ENCODE measurements at places on chromosomes 4 and X.

GRCh38 chrX:44927398-44927797, 54.4 kb downstream of the KDM6A start:
- no peak for DNase-seq

DNA sequence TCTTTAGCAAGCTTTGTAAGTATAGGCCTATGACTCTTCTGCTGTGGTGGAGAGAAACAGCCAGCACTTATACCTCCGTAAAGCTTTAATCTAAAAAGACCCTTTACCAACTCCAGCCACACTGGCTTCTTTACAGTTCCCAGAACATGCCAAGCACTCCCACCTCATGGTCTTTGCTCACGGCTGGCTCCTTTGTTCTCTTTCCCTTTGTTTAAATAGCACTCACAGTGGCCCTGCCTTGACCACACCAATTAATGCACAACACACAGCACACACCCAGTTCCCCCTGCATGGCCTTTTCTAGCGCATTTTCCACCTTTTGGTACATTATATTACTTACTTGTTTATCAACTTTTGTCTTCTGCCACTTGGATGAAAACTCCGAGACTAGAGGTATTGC, 18.9 kb downstream of the PPID start:
- no peak for DNase-seq

DNA sequence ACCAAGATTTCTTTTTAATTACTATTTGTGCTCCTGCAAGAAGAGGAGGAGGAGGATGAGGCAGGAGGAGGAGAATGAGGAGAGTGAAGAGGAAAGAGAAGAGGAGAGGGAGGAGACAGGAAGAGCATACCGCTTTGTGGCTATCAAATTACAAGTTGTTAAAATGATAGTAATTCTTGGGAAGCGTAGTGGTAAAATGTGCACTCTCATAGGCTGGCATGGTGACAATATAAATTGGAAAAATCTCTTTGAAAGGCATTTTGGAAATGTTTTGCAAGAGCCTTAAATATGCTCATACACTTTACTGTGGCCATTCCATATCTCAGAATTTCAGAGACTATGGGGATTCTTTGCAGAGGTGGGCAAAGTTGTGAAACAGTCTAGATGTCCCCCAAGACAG, 53.2 kb downstream of the MXRA5 start:
- DNase-seq = no peak

GRCh38 chrX:155966876-155967275, 30.6 kb upstream of the IL9R start:
- DNase-seq = no peak

GRCh38 chr4:150591904-150592303, 10.0 kb downstream of the MAB21L2 start:
- no peak for DNase-seq

GRCh38 chrX:1835056-1835455, 220.2 kb downstream of the ASMT start:
- DNase-seq = no peak

DNA sequence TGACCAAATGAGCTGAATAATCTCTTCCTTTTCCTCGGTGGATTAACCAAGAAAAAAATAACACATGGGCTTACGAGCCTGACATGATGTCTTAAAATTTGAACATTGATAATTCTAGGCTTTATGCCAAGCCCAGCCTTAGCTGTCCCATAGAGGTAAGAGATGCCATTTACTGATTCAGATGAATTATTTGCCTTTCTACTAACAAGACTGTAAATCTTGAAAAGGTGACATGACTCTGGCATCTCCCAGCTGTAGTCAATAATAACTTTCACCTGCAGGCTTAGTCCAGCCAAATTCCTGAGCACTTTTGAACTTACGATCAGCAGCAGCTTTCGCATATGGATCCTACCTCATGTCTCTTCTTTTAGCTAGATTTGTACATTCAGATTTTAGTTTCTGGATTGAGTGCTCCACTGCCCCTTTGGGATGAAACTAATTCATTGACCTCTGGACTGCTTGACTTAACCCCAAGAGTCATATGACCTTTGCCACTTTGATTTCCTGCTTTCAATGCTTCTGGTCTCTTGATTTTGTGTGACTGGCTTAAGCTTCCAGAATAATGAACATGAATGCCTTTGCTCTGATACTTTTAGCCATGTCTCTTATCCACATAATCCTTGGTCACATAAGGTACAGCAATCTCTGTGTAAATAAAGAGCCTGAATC, 876.4 kb upstream of the SLIT2 start:
- DNase-seq = no peak

DNA sequence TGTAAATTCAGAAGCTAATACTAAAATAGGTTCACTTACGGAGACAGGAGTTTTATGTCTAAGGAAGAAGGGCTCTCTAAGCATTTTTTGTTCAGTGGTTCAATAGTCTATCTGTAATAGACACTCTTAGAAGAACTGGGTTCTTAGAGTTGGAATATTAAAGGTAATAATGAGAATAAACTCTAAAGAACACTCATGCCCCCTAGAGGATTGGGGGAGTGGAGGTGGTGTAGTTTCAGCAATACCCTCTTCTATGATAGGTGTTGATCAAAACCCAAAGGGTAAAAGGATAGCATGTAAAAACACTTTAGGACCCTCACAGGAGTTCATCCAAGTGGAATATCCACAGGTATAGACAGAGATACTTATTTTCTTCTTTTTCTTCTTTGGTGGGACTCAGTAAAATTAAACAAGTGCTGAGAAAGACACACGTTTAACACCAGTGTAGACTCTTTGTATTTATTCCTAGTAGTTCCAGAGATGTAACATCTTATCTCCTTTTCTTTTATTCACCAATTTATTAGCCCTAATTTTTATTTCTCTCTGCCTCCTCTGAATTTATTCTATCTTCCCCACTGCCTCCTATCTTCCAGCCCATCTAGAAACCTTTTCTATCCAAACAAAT, 25.7 kb upstream of the MND1 start:
- DNase-seq = no peak

- DNase-seq = no peak
Measured at GRCh38 chr4:182449186-182449929, 206.2 kb downstream of the TENM3 start.

GRCh38 chr4:59689149-59689548, 1511.0 kb upstream of the ADGRL3 start:
- no peak for DNase-seq

DNA sequence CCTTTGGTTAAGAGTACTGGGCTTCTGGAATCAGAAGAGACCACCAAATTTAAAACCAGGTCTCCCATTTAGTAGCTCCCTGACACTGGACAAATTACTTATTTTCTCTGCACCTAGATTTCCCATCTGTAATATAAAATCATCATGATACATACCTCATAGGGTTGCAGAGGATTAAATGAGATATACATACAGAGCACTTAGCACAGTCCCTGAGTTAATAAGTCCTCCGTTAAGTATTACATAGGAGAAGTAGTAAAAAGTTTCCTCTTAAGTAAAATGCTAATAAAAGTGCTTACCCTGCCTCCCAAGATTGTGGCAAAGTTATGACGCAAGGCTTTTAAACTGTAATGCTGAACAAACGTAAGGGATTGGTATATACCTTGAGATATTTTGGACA, 539 bp upstream of the CHIC1 start:
- no peak for DNase-seq

GRCh38 chr4:40976343-40976742, 226.6 kb downstream of the NSUN7 start:
- DNase-seq = no peak

- DNase-seq = no peak
Measured at GRCh38 chr4:110008540-110008939, 95.9 kb downstream of the EGF start.

DNA sequence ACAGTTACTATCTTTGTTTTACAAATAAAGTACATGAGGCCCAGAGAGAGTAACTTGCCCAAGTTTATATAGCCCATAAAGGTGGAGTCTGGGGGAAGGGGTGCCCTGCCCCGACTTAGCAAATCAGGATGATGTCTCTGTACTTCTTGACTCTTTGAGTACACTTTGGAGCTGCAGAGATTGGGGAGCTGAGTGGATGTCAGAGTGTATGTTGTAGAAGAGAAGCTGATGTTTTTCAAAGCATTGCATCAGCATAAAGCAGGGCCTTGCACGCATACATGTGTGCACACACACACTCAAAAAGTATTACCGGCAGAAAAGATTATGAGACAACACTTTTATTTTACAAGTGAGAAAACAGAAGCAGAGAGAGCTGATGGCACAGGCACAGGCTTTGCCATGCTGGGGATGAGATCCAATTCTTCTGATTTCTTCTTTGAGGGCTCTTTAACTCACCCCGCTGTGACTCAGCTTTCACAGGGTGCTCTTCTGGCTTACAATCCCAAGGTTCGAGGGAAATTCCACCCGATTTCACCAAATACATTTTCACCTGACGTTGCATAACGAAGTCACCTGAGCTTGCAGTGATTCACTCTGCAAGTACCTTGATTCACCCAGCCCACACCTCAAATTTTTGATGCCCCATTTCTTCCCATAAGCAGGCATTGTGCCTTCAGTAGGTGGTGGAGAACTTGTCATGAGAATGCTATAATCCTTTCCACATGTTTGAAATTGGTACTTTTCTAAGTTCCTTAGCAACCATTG, 292.8 kb upstream of the BOD1L1 start:
- DNase-seq = no peak

DNA sequence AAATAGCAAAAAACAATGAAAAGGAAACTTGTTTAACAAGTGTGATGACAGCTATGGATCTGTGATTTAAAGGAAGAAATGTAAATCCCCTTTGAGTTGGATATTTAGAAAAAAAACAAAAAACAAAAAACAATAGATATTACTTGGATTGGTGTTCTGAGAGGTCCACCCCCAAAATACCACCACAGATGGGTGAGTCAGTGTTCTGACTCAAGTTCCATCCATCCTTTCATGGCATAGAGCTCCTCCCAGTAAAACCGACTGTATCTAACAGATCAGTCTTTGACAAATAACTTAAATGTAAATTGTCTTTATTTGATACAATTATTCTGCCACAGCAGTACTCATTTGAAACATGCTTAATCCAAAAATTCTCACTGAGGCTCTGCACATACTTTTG, 27.4 kb downstream of the TMPRSS11B start:
- no peak for DNase-seq

DNA sequence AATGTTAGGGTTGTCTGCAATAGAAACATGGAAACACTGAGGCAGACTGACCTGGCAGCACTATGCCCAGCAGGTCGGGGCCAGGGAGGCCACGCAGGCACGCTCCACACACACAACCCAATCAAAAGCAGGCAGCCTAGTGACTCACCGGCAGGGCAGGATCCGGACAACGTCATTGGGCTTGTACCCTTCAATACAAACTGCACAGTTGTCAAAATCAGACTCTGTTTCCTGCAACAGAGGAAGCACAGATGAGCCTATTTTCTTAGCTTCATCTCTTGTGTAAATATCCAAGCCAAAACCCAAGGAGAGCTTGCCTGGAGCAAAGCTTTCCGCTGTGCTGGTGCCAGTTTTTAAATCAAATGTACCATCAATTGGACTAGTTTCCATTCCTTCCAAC, 185.8 kb downstream of the RNF150 start:
- DNase-seq = no peak

GRCh38 chr4:168535689-168536088, 38.8 kb downstream of the PALLD start:
- no peak for DNase-seq

GRCh38 chrX:28498658-28499057, 88.6 kb upstream of the IL1RAPL1 start:
- no peak for DNase-seq

DNA sequence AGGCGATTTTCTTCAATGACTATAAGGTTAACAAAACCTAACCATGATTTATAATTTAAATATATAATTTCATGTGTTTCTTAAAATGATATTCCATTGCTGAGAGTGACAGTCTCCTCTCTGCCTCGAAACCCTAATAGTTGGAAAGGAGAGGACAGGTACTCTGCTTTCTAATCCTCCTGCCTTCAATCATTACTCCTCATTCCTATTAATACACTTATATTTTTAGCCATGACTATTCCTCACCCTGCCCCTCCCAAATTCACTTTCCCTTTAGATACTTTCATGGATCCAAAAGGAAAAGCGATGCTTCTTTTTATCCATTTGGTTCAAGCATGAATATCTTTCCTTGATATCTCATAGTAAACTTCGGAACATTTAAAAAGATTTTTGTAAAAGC, 418.2 kb downstream of the CCSER1 start:
- DNase-seq = no peak

- no peak for DNase-seq
Measured at GRCh38 chrX:23383411-23383810, 48.8 kb downstream of the PTCHD1 start.

- no peak for DNase-seq
Measured at GRCh38 chr4:109067508-109068235, 234.8 kb downstream of the COL25A1 start.

GRCh38 chrX:129553619-129554288, 13.7 kb downstream of the OCRL start:
- DNase-seq = no peak

DNA sequence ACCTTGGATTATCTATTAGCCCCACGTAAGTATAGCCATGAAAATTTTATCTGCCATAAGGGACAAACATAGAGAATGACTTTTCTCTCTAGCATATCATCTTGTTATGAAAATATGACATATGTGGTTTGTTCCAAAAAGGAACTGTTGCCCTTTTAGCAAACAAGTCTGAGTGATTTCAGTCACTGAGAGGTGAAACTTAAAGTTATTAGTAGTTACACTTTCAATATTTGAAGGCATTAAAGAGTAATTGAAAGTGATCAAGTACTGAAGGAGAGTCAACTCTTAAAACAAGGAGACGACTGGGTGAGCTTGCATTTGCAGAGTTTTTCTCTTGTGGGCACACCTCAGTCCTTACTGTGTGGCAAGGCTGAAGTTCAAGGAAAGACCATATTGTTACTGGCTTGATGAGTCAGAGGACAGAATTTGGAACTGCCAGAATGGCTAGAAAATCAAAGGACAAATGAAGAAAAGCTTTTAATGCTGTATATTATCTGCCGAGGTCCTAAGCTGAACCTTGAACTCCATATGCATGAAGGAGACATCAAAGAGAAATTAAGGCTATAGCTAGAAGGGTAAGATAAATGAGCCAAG, 205.1 kb upstream of the EMCN start:
- no peak for DNase-seq

- no peak for DNase-seq
Measured at GRCh38 chr4:99117876-99118693, 26.0 kb downstream of the ADH4 start.

- no peak for DNase-seq
Measured at GRCh38 chrX:40573763-40574162, 7.0 kb upstream of the ATP6AP2 start.

- DNase-seq = no peak
Measured at GRCh38 chrX:128287693-128288092, 235.5 kb upstream of the ACTRT1 start.

- DNase-seq = no peak
Measured at GRCh38 chr4:67019686-67020437, 525.4 kb downstream of the CENPC start.

DNA sequence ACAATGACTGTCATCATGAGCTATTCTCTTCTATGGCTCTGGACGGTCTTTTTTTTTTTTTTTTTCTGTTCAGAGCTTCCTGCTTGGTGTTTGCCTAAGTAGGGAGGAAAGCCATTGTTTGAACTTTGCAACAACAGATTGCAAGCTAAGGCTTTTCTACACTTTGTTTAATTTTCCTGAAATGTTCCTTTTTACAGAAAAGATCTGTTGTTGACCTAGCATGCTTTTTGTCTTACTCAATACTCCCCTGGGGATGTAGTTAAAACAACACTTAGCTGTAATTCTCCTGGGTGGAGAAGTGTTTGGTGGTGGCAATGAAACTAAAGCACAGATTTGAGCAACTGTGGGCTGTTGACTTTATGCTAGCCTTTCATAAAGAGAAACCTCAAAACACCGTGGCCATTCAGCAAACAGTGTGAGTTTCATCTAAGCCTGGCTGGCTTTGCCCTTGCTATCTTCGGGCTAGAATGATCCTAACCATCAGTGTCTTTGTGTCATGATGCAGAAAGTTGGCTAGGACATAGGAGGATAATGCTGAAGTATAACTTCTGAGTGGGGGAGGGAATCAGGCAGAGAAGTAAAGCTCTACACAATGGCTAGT, 110.5 kb downstream of the ANXA3 start:
- DNase-seq = no peak
